Germinal center (tissue), 1 donor: ENCODE measurements at places on chromosomes 1 and 21.

GRCh38 chr1:57512386-57512785 is 88.5 kb upstream of the DAB1 start:
- DNase-seq: no peak

DNA sequence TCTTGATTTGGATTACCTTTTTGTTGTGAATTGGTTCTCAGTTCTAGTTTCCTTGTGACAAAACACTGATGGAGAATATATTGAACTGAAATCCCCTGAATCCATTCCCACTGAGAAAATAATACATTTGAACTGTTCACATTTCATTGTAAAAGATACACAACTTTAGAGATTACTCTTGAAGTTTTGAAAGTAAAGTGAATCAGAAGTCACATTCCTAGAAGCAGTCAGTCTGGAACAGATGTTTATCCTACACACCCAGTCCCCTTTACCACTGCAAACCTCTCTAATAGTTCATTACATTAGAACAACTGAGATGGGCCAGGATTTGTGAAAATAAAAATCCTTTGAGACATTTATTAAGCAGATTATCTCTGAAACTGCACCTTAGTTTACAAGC is 3.4 kb downstream of the RERE start:
- DNase-seq: no peak

GRCh38 chr1:183702087-183702812 is 49.1 kb upstream of the APOBEC4 start:
- DNase-seq: no peak

GRCh38 chr1:92527670-92528069 is 40.9 kb upstream of the GFI1 start:
- DNase-seq: no peak

- peak; percentile 47 for DNase-seq
Measured at GRCh38 chr1:211327346-211327921, 801 bp downstream of the TRAF5 start.

- no peak for DNase-seq
Measured at GRCh38 chr1:30746212-30747032, 11.2 kb downstream of the LAPTM5 start.

- peak; percentile 27 for DNase-seq
Measured at GRCh38 chr1:37691497-37692077, 729 bp upstream of the CDCA8 start.

- DNase-seq: no peak
Measured at GRCh38 chr1:53091841-53092645, 30.0 kb downstream of the PODN start.

- peak; percentile 66 for DNase-seq
Measured at GRCh38 chr1:198620951-198621824, 17.7 kb upstream of the PTPRC start.

GRCh38 chr1:235703506-235703905 is 53.9 kb upstream of the GNG4 start:
- no peak for DNase-seq

- DNase-seq: no peak
Measured at GRCh38 chr1:183247931-183248330, 61.9 kb downstream of the LAMC2 start.

DNA sequence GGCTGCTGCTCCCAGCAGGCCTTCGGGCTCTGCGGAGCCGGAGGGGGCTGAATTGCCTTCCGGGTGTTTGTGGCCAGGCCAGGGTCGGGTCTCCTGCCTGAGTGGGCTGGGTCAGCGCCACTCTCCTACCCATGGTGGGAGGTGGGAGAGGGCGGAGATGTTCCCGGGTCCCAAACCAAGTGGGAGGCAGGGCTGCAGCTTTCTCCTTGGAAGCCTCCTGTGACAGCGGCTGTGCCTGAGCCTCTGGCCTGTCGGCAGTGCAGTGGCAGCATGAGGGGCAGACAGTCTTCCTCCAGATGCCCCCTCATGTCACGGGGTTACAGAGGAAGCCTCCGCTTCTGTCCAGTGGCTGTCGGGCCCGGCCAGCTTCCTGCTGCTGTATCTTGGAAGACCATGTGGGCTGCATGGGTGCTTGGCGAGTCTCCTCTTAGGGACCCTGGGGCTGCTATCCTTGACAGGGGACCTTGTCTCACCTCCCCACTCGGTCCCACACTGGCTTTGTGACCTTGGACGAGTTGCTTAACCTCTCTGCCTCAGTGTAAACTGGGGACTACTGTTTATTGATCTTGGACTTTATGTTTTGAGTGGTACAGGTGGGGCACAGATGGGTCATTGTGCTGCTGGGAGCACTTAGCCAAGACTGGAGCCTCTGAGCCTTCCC is 4.3 kb downstream of the SKI start:
- DNase-seq: no peak

DNA sequence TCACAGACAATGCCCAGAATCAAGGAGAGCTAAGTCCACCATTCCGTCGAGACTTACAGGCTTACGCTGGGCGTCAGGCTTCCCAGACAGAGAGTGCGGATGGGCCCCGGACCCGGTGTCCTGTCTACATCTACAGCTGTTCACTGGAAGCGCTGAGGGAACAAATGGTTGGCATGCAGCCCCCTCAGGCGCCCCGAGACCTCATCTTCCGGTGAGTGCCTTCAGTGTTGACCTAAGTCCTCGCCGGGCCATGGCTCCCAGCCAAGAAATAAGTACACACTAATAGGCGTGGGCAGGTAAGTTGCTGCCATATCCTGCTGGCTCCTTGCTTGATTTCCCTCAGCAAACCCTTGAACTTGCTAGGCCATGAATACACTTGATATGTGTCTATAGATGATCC is 26.2 kb downstream of the HYI start:
- no peak for DNase-seq

GRCh38 chr1:34904236-34905097 is 25.0 kb downstream of the DLGAP3 start:
- no peak for DNase-seq

DNA sequence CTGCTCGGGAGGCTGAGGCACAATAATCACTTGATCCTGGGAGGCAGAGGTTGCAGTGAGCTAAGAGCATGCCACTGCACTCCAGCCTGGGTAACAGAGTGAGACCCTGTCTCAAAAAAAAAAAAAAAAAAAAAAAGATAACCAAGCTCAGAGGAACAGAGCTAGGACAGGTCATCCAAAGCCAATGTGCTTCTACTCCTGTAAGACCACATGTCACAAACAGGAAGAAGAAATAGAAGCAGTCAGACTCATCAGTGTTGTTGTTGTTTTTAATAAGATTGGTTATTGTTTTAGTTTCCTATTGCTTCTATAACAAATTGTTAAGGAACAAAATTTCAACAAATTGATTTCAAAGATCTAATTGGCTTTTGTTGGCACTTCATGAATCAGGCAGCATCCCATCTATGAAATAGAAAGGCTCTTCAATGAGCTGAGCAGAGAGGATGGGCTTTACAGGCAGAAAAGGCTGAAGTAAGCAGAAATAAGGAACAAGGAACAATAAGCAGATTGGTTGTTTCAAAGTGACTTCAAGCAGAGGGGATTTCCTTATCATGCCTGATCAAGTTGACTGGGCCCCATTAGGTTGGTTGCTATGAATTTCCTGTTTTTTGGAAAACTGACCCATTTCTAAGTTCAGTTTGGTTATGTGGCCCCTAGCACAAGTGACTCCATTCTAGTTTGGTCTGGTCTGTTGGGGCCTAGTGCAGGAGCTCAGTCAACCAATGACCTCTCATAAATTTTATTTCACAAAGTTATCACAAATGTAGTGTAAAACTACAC is 6.0 kb upstream of the AKNAD1 start:
- no peak for DNase-seq

DNA sequence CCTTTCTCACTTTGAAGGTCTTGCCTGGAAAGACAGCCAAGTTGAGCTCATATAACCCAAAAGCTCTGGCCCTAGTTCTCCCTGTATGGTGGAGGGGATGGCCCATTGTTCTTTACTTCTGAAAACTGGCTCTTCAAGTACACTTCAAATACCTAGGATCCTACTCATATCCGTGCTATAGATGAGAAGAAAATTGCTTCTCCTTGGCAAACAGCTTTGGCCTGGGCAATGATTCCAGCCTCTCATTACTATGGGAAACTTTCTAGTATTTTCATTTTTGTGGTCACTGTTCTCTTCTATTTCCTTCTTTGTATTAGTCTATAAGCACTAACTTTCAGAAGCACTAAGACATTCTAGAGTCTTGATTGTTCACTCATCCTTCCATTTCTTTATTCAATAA is 53.7 kb downstream of the ZNF697 start:
- no peak for DNase-seq

- DNase-seq: no peak
Measured at GRCh38 chr1:226133504-226134123, 52.9 kb downstream of the ACBD3 start.
